ENCODE measurements at places on chromosomes 4 and X.

- DNase-seq = no peak
These were observed 3.9 kb upstream of the HPGDS start for GRCh38 chr4:94346541-94346940.

GRCh38 chr4:31290836-31291235 lies 570.7 kb downstream of the PCDH7 start:
- no peak for DNase-seq

- DNase-seq = no peak
These were observed 27.2 kb downstream of the PJA1 start for GRCh38 chrX:69138118-69138390.

DNA sequence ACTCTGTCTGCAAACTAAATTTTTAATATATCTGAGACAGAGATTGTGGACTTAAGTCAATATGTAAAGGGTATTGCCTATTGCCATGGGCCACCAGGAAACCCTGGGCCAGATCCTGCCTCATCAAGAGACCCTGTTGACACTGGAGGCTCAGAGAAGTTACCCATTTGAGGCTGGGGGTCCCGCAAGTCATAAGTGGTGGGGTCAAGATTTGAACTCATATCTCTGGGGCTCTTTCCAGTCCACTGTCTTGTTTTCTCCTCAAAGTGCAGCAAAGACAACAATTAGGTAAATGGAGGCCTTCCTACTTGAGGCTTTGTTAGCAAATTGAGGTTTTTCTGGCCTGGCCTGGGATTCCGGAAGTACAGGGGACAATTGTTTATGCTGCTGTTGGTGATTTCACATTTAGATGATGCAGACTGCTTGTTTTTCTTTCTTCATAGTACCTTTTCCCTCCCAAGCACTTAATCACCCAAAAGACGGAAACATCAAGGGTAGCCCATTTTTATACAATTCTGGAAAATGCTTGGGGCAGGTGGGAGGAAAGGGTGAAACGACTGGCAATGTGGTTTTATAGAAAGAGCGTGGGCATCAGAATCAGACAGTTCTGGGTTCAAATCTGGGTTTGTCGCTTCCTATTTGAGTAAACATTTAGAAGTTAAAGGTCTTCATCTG lies 160.0 kb downstream of the SMIM20 start:
- DNase-seq = no peak

DNA sequence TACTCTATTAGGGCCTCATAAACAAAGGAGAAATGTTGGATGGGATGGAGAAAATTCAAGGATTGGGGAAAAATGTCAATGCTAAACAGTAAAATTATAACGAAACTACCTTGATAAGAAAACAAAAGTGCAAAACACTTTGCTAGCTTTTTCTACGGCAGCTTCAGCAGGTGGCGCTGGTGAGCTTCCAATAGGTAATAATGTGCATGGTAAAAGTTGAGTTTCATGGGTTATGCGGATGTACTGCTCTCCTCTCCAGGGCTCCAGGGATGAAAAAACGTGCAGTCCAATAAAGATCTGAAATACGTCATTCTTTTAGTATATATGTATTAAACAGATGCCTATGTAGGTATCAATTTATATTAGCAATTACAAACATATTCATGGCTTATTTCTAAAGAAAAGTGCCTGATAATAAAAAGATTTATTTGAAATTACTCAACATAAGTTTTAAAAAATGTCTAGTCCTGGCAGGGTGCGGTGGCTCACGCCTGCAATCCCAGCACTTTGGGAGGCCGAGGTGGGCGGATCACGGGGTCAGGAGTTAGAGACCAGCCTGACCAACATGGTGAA lies 239.6 kb downstream of the GRXCR1 start:
- DNase-seq = peak; percentile 58

GRCh38 chr4:60805500-60806313 lies 394.4 kb upstream of the ADGRL3 start:
- peak; percentile 9 for DNase-seq

All from NCI-H510A treated with DMSO at 0.1 percent for 48 hours (cell line).